ENCODE measurements at places on chromosomes 13 and 19.

DNA sequence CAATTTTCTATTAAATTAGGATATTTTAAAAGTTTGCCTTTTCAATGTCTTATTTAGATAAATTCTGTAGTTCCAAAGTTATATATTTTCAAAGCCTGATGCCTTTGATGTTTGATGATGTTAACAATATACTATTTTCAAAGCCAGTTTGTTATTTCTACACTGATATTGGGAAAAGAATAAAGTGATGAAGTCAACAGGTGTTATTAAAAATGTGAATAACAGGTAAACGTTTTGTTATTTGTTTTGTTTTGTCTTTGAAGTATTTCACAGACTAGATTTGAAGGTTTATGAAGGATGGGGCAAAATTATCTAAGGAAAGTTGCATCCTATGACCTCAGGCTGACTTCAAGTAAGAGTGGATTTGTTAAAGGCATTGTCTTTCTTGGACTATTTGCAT lies 33.1 kb upstream of the ZNF420 start:
- DNase-seq = no peak

DNA sequence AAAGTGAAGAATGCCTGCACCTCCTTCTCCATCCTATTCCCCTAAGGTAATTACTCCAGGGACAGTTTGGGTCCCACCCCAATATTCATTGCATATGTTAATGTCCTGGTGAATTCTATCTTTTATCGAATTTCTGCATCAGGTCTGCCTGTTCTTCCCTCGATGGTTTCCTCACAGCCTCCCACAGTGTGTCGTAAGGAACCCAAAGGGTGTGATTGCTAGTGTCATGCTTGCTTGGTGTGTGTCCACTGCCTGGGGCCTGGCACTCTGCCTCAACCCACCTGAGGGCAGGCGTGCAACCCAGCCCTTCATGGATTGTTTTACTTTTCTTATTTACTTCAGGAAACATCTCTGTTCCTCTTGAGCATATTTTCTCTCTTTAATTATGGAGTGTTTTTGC lies 60.2 kb upstream of the CYSLTR2 start:
- no peak for DNase-seq

DNA sequence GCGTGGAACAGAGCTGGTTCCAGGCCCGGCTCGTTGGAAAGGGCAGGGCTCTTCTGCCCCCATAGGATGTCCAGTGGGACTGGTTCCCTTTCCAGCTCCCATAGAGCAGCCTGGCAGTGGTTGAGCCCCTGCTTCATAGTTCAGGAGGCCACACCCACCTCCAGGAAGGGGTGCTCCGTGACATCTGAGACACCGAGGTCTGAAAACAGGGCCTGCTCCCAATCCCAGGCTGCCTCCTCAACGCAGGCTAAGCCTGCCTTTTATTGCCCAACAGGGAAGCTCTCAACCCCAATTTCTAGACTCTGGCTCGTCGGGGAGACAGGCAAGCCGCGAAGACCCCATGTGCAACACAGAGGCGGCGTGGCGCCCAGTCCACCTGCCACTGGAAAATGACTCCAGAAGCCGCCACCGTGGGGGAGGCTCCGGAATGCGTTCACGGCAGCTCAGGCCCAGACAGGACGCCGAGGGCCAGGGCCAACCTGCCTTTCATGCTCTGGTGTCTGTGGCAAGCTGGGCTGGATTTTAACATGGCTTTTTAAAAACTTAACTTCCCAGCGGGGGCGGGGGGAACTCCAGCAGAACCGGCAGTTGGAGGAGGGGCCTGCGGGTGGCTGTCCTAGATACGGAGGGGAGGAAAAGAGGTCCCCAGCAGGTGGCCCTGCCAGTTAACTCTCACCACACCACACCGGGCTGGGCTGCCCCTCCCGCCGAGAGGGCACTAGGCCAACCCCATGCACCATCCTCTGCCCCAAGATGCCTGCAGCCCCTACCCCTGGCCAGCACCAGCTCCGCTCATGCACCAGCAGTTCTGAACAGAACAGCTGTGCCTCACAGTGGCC lies 17.9 kb upstream of the TINCR start:
- DNase-seq = peak; percentile 20

GRCh38 chr19:10195199-10195519 lies 406 bp upstream of the DNMT1 start:
- DNase-seq = no peak

DNA sequence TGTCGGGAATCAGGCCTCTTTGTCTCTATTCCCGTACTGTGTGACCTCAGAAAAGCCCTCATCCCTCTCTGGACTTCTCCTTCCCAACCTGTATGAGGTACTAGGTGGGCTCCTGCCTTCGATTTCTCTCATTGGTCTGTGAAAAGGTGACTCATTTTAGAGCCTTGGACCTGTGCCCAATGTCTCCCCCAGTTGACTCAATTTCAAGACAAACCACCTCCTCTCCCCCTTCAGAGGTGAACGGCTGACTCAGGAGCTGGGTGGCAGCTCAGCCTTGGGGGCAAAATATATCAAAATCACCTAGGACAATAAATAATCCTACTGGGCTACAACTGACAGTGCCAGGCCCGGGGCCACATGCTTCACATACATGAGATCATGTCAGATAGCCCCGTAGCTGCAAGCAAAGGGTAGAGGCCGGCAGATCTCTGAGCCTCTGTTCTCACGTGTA lies 630 bp downstream of the COQ8B start:
- peak; percentile 16 for DNase-seq

DNA sequence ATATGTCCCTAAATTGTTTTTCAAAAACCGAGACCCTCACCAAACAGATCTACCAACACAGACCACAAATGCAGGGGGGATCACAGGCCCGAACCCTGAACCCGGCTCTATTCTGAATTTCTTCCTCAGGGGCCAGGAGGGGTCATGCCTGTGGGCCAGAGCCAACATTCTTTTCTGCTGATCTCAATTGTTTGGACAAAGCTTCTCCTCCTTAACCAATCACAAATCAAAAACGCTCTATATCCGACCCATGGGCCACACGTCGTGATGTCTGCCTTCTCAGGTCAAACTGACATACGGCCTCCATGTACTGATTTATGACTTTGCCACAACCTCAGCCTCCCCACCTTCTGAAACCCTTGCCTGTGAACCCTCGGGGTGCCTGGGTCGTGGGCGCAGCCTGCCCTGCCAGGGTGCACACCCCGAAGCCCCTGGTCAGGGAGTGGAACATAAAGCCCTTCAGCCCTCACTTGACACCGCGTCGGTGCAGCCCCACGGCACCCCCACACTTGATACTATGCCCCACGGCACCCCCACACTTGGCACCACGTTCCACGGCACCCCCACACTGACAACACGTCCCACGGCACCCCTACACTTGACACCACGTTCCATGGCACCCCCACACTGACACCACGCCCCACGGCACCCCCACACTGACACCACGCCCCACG lies 58.4 kb upstream of the C13orf46 start:
- DNase-seq = no peak

- DNase-seq = no peak
These were observed 12.1 kb downstream of the SOX1 start for GRCh38 chr13:112078879-112079531.

GRCh38 chr13:60226507-60226906 lies 62.8 kb upstream of the DIAPH3 start:
- no peak for DNase-seq

GRCh38 chr19:18330868-18331267 lies 8.0 kb upstream of the LSM4 start:
- DNase-seq = no peak

- DNase-seq = no peak
These were observed 16.1 kb downstream of the PCDH8 start for GRCh38 chr13:52832313-52832712.

DNA sequence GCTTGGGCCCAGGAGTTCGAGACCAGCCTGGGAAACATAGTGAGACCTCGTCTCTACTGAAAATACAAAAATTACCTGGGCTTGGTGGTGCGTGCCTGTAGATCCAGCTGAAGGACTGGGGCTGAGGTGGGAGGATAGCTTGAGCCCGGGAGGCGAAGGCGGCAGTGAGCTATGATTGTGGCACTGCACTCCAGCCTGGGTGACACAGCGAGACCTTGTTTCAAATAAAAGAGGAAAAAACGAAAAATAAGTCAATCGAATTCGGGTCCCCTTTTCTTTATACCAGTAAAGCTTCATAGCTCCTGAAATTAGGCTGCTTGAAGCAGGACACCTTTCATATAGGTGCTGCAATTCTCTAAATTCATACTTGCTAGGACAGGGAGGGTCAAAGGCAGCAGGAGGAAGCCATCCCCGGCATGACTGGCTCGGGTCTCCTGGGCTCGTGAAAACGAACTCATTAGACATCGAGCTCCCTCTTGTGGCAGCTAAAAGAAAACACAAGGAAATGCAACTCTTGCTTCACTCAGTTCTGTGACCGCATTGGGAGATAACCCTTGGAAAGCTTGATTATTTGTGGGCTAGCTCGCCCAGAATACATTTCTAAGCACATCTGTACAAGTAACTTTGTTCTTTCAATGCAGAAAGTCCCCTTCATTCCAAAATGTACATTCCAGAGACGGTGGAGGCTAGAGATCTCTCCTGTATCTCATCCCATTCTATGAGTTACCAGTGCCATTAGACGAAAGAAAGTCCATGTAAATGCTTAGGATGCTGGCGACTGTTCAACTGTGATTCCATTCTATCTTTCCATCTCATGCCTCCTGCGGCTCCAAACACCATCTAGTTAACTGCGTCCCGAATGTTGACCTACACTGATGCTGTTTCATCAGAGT lies 16.8 kb downstream of the FPR2 start:
- DNase-seq = no peak

DNA sequence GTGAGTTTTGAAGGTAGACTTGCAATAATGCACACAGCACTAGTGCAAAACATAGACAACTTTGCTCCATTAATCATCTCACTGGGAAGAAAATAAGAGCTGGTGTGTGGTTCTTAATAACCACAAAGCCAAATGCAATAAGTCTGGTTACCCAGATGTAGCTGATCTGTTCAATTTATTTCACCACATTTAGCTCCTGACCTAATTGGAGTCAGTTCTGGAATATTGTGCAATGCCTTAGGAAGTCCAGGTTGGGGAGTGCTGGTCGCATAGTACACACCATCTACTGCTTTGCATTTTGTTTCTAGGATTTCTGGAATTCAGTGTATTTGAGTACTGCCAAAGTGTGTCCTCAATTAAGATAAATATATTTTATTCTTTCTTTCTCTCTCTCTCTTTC lies 483.3 kb upstream of the SPRY2 start:
- no peak for DNase-seq

DNA sequence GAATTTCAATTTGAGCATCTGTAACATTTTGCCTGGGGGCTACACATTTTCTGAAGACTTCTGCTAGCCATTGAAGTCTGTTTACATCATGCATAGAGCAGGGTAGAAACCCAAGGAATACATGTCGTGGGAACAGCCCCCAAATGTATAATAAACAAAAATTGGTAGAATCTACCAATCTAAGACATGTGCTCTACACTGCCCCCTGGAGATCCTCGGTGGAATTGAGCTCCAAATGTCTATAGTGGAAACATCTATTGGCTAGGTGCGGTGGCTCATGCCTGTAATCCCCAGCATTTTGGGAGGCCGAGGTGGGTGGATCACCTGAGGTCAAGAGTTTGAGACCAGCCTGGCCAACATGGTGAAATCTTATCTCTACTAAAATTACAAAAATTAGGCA lies 57.3 kb downstream of the MBD3L2B start:
- DNase-seq = peak; percentile 56

DNA sequence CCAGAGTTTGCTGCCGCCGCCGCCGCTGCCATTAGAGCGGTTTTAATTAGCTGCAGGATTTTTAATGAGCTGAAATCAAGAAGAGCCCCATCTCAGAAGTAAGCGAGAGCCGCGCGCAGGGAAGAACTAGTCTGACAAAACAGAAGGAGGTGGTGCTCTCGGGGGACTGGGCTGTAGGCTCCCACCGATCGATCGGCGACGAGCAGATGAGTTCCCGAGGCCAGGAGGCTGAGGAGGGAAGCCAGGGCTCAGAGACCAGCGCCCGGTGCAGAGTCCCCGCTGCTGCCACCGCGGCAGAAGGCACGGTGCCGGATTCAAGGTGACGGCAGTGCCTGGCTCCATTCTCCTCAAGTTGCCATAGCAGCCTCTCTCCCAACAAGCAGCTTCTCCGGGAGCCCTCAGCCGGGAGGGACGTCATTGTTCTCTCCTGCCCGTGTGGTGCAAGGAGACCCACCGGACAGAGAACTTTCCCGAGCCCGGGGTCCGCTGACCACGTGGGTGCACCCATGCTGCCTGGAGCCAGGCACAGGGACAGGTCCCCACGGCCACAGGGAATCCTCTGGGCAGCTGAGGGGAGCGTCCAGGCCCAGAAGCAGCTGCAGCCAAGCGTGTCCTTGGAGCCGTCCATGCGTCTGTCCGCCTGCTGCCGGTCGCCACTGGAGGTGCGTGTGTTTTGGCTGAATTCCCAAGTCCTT lies 62.9 kb downstream of the CHST8 start:
- DNase-seq = no peak

GRCh38 chr19:6680141-6680540 lies 10.2 kb upstream of the TNFSF14 start:
- no peak for DNase-seq

GRCh38 chr13:113978741-113979481 lies 5.0 kb upstream of the C13orf46 start:
- DNase-seq = peak; percentile 46

DNA sequence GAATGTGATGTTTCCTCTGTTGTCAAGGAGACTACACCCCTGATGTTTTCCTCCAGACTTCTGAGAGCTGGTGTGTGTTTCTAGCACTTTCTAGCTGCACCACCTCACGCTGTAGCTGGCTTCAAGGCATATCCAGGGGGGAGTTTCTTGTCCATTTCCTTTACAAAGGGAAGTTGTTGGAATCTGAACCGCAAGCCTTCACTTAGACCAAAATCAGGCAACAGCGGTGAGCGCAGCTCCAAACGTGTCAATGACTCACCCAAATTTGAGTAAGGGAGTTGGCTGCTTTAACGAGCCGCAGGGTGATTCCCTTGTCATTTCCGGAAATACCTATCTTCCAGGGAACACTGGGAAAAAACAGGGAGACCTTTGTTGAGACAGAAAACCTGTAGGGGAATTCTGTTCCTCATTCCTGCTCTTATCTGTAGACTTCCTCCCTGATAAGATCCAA lies 2.5 kb downstream of the LDLR start:
- peak; percentile 65 for DNase-seq

- no peak for DNase-seq
These were observed 106.5 kb downstream of the TEX26 start for GRCh38 chr13:31038834-31039552.

GRCh38 chr19:8501516-8501915 lies 924 bp downstream of the PRAM1 start:
- no peak for DNase-seq

- no peak for DNase-seq
These were observed 4.1 kb upstream of the SOX1 start for GRCh38 chr13:112062571-112063570.

DNA sequence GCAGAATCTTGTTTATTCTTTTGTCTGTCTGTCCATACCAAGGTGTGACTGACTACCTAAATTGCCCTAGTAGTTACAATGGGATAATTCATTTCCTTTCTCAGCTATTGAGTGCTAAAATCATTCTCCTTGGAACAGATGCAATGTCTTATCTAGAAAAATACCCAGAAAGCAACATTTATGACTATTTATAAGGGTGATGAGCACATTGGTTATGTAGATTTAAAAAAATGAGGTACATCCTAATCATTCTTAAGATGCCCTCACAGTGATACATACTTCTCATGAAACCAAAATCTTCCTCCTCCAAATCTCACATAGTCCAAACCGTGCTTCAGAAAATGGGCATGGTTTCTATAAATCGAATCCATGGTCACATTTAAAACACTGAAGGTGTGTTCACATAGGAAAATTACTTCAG lies 11.6 kb upstream of the UBE2L5 start:
- no peak for DNase-seq

Measured in Peyer's patch (tissue), 4 donors.